Stimulated activated CD8-positive, alpha-beta memory T cell treated with anti-CD3 and anti-CD28 coated beads, Interleukin-2, amount 100 ng/mL, for 1 hour (primary cell): ENCODE measurements at places on chromosomes 1 and 21.
A peak's percentile ranks its signal among the peaks of the same experiment; 100 is the strongest.

DNA sequence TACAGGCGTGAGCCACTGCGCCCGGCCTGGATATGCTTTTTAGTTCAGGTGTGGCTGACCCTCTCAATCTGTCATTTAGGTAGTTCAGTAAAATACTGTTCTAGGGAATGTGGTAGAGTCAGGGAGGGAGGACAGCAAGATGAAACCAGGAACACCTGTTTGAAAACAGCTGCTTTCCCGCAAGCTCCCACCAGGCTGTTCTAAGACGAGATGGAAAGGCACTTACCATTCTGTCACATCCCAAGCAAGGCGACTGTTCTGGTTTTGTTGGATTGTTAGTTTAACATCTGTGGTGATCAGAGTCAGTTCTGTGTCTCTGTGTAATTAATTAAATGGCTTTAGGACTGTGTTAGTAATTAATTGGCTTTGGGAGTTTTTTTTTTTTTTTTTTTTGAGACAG, 2.9 kb downstream of the CHAF1B start:
- DNase-seq, result no peak

DNA sequence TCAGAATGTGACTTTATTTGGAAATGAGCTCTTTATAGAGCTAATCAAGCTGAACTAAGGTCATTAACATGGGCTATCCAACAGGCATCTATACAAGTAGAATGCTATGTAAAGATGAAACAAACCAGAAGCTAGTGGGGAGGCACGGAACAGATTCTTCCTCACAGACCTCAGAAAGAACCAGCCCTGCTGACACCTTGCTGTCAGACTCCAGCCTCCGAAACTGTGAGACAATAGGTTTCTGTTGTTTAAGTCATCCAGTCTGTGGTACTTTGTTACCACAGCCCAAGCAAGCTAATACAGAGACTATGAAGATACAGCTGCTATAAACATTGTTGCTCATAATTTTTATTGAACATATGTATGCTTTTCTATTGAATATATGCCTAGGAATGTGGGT, 406.3 kb upstream of the CHRM3 start:
- DNase-seq, result no peak

- DNase-seq, result no peak
Measured at GRCh38 chr21:40049031-40049930, 182.0 kb downstream of the PCP4 start.

GRCh38 chr1:54407404-54408146, 1.4 kb upstream of the SSBP3 start:
- DNase-seq, result peak; percentile 31
